ENCODE measurements at places on chromosomes 2 and 18.

GRCh38 chr2:15660491-15661294, 69.0 kb downstream of the DDX1 start:
- no peak for DNase-seq

- DNase-seq = no peak
These were observed 65.2 kb downstream of the RBBP8 start for GRCh38 chr18:22998344-22998743.

- peak; percentile 43 for DNase-seq
These were observed 26.4 kb upstream of the GALR1 start for GRCh38 chr18:77223221-77223639.

DNA sequence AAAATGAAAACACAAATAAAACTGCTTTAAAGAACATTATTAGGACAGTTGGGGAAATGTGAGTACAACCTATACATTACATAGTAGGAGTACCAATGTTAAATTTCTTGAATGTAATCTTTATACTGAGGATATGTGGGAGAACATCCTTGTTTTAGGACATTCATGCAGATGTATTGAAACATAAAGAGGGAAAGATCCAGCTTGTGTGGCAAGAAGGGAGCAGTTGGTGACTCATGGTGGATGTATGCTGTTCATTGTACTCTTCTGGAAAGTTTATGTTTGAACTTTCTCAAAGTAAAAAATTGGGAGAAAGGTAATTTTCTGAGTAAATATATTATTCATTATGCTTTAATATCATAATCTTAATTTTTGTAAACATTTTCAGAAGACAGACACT, 132.1 kb upstream of the DLGAP1 start:
- DNase-seq = no peak

- no peak for DNase-seq
These were observed 33.0 kb downstream of the KCTD18 start for GRCh38 chr2:200476836-200477235.

- DNase-seq = no peak
These were observed 10.6 kb downstream of the SUPT7L start for GRCh38 chr2:27652790-27653189.

GRCh38 chr2:85887566-85888019, 1.2 kb downstream of the ST3GAL5 start:
- DNase-seq = peak; percentile 33

DNA sequence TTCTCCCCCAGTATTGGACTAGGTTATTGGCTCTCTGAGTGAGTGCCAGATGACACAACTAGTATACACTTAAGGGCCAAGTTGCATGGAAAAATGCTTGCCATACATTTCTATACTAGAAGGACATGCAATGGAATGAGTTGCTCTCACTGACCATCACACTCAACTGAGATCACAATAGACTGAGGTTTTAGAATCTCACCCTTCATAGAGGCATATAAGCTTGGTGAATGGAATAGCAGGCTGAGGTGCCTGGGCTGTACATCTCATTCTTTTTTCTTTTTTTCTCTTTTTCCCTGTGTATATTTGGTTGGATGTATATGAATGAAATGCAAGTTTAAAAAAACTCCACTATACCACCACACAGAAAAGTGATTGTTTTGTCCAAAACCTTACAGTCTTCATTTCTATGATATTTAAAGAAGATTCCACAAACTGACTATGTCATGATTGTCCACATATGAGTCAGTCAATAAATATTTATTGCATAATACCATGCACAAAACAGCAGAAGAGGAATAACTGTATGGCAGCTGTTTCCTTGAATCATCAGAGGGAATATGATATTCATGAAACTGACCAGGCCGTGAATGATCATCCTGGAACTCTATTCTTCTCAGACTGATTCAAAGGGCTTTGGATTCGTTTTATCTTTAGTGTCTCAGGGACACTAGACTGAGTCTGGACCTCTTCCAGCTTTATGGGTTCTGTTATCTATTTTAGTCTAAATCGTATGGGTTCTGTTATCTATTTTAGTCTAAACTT, 122.6 kb upstream of the STK17B start:
- no peak for DNase-seq

DNA sequence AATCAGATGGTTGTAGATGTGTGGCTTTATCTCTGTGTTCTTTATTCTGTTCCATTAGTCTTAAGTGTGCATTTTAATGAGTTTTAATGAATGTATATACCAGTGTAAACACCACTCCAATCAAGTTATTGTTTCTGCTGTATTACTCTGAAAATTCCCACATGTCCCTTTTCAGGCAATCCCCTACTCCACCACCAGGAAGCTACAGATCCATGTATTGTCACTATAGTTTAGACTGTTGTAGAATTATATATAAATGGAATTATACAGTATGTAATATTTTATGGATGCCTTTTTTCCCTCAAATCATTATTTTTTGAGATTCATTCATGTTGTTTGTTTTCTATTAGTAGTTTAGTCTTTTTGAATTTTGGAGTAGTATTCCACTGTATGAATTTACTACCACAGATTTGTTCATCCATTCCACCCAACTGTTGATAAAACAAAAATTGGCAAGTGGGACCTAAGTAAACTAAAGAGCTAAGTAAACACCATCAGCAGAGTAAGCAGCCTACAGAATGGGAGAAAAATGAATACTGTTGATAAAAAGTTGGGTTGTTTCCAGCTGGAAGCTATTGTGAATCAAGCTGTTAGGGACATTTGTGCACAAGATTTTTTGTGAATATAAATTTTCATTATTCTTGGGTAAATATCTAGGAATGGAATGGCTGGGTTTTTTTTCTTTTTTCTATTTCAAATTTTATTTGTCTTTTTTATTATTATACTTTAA, 262.0 kb downstream of the CAMKMT start:
- DNase-seq = no peak

DNA sequence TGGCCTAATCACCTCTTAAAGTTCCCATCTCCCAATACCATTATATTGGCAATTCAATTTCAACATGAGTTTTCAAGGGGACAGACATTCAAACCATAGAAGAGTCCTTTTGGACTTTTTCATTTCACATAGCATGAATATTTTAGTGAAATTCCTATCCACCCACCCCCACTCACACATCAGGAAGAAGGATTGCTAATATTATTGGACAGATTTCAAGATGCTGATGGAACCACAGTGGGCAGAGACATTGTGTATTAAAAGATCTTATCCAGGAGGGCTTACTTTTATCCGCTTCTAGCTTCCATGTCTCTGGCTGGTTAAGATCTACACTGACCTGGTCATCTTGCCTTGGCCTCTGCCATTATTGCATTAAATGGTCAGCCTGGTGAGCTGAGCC, 297.4 kb upstream of the ACVR2A start:
- DNase-seq = no peak

GRCh38 chr18:8333961-8334360, 275.3 kb upstream of the RAB12 start:
- DNase-seq = no peak

GRCh38 chr2:200650195-200650594, 64.4 kb downstream of the AOX1 start:
- DNase-seq = no peak

DNA sequence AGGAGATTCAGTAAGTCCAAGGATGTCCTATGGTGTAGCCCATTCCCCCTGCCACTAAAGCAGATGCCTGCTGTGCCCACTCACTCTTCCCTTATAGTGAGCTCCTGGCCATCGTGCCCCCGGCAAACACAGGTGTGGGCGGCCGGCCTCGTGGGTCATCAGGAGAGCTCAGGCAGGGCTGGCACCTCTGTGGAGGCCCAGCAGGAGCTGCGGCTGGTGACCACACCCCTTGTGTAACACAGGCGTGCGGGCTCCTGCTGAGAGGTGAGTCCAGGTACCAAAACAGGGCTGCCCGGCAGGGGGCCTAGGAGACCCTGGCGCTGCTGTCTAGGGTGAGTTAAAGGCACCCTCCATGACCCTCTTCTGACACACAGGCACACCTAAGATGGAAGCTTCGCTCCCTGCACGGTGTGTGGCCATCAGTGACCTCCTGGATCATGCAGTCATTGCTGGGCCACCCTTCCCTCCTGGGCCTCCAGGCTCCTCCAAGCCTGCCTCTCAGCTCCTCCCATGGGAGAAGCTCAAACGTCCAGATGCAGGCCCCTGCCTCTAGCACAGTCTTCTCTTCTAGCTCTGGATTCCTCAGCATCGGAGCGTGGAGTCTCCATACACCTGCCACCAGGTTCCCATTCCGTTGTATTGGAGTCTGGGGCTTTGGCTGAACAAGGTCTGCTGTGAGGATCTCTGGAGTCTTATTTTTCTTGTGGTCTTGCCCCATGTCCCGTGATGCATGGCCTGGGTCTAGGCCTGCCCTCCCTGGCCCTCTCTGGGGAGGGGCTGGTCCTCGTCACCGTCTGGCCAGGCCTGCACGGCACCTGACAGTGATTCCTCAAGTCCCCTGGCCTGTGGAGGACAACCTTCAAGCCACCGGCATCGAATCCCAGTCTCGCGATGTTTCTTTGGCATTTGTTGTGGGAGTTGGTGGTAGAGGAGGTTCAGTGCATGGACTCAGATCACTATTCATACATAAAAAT, 246.9 kb downstream of the ACKR3 start:
- DNase-seq = no peak

GRCh38 chr2:38130876-38131275, 54.9 kb upstream of the CYP1B1 start:
- no peak for DNase-seq

DNA sequence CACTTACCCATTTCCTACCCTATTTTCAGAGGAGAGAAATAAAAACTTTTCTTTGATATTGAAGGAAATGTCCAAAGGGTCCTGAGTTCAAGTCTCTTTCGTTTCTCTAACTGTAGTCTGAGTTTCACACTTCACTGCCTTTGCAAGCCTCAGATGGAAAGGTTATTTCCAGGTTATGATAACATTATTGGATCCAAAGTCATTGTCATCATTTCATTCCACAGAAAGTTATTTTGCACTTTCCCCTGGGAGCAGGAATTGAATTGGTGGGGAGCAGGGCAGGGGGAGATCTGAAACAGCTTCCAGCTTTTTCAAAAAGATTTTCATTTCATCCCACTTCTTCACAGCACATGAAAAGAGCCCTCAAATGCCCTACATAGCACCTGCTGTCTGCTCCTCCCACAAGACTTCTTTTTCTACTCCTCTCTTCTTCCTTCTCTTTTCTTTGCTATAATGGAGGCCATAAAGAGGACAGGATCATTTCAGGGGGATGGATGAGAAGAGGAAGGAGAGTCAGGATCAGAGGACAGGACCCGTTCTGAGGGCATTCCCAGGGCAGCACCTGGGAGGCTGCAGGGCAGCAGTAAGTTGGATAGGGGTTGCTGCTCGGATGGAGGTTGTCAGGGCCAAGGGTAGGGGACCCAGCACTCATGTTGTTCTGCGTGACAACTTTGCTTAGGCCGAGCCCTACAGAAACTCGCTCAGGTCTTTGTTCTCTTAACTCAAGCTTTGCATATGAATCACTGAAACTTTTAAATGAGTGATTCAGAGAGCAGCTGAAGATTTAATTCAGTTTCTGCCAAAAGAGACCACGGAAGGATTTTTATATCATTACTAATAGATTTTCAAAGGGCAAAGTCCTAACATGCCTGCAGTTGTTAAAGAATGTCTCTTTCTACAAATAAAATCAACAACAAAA, 11.4 kb upstream of the GALNT5 start:
- DNase-seq = no peak

- DNase-seq = no peak
These were observed 304.1 kb upstream of the FAM98A start for GRCh38 chr2:33903215-33903614.

DNA sequence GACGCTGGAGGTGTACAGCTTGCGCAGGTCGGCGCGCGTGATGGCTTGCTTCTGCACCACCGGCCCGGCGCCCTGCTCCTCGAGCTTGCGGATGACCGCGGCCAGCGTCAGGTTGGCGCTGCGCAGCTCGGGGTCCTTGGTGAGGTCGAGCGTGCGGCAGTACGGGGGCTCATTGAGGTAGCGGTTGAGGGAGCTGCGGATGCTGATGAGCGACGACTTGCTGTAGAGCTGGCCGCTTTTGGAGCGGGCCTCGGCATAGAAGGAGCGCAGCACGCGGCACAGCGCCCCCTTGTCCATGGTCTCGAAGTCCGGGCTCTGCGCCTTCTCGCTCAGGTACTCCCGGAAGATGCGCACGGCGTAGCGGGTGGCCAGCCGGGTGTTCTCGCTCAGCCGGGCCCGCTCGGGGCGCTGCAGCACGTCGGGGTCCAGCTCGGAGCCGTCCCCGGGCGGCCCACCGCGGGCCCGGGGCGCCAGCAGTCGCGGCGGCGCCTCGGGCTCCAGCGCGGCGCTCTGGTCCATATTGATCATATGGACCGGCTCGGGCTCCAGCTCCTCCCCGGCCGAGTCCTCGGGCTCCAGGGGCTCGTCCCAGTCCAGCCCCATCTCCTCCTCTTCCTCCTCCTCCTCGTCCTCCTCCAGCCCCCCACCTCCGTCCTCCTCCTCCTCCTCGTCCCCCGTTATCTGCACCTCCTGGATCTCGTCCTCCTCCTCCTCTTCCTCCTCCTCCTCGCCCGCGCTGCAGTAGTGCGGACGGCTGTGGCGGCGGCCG, 523 bp downstream of the KCTD1 start:
- DNase-seq = no peak
